ENCODE measurements at places on chromosomes 3 and 15.
A peak's percentile ranks its signal among the peaks of the same experiment; 100 is the strongest.

DNA sequence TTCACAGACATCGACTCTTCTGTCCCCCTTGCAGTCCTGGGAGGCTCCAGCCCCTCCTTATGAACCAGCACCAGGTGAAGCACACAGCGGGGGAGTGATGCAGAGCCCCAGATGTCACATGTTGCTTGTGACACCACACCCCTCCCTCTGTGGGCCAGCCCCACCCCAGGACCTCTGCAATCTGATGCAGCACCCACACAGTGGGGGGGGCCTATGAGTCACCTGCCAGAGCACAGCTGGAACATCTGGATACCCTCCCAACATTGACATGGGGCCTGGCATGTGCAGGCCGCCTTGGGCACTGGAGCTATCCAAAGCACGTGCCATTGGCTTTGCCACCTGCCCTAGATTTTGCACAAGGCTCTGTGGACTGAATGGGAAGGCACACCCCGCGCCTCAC is 70.5 kb downstream of the FEM1B start:
- peak; percentile 13 for DNase-seq

DNA sequence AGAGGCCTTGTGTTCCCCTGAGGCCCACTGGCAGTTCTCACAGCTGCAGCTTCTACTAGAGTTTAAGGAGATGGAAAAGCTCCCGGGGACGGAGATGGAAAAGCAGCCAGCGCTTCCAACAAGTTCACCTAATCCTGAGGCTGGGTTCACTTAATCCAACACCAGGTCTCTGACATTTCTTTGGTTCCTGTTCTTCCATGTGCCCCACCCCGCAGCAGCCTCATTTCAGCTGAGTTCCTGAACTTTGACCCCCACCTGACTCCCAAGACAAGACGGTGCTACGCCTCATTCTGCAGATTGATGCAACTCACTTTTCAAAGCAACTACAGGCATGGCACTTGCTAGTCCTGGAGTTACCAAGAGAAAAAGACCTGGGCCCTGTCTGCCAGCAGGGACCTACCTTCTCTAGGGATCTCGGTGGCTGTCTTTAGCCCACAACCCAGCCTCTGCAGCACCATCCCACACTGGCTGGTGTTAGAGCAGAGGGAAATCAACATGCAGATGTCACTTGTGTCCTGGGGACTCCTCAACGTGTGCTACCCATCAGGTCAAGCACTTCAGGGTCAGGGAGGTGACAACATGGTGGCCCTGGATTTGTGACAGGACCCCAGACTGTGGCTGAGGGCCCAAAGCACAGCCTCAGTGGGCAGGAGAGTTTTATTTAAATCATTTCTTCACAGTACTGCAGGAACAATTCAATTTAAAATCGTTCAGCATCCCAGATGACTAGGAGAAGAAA is 406.1 kb downstream of the VPS13C start:
- no peak for DNase-seq

- no peak for DNase-seq
Measured at GRCh38 chr3:139906418-139906817, 28.6 kb upstream of the CLSTN2 start.

GRCh38 chr3:135598597-135598996 is 366.9 kb upstream of the PPP2R3A start:
- no peak for DNase-seq

DNA sequence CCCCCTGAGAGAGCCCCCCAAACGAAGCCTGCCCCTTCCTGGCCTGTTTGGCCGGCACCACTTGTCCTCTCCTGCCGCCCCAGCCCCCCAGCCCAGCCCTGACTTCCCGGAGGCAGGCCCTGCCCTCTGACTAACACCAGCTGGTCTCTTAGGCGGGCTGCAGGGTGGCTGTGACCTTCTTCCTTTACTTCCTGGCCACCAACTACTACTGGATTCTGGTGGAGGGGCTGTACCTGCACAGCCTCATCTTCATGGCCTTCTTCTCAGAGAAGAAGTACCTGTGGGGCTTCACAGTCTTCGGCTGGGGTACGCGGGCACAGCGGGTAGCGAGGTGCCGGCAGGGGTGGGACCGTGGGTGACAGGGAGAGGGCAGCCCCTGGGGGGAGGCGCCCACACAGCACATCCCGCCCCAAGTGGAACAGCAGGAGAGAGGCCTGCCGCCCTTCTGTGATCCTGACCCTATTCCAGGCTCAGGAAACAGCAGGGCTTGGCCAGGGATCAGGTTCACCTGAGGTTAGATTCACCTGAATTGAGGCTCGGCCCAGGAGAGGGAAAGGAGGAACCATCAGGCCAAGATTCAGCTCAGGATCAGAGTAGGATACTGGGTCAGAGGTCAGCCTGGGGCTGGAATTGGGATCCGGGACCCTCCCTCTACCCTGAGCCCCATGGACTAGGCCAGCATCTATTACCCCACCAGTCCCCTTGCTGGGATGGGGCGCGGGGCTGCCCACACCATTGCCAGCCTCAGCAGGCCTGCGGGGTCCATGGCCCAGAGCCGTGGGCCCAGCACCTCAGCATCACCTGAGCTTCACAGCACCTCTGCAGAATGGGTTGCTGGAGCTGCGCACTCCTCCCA is 21.9 kb downstream of the PTH1R start:
- no peak for DNase-seq

DNA sequence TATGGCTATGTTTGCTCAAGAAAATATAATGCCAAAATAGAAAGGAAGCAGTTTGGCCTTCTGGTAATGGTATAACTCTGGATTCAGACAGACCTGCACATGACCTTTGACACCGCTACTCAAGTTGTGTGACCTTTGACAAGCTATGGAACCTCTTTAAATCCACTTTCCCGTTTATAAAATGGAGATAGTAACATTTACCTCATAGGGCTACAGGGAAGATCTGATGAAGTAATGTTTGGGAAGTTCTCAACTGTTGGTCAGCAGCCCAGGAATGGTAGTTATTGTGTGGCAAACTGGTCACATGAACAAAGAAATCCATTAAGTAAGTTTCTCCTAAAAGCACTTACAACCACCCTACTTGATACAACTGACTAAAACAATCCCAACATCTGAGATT is 95.1 kb upstream of the PHLDB2 start:
- no peak for DNase-seq

DNA sequence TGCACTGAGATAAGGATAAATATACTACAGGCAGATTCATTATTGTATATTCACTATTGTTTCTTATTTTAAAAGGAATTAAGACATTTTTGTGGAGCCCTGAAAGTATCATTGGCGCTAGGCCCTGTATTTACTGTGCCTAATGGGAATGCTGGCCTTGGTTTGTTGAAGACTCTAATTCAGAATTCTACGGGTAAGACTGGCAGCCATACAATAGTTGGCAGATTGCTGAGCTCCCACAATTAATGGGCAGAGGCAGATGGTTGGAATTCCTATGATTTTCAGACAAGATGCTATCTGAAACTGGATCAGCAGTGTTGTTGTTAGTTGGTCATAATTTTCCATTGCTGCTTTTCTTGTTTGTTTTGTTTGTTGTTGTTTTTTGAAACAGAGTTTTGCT is 14.7 kb downstream of the PGBD4 start:
- no peak for DNase-seq

DNA sequence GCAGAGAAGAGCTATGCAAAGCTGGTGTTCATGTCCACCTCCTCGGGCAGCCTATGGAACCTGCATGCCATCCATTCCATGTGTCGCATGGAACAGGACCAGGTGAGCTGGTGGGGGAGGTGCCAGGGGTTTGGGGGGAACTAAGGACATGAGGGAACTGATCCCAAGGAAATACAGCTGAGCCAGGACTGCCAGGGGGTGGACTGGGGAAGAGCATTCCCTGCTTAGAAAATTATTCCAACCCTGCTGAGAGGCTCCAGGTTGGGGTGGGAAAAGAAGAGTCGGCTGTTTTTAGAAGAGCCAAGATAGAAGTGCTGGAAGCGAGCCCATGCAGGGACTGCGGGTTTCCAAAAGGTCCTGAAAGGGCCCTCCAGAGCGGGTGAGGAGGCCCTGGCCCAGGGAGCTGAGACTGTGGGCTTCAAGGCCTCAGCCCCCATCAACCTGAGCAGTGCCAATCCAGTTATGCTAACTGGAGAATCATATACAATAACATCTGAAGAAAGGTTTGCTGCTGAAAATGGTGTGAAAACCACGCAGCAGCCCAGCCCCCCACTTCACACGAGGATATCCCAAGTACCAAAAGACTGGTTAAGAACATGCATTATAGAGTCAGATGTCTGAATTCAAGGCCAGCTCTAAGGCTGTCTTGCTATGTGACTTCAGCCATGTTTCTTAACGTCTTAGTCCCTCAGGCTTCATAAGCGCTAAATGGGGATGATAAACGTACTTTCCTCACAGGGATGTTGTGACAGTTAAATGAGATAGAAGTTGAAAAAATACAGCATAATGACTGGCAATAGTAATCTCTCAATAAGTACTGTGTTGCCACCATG is 7.8 kb downstream of the DISP2 start:
- DNase-seq: no peak

DNA sequence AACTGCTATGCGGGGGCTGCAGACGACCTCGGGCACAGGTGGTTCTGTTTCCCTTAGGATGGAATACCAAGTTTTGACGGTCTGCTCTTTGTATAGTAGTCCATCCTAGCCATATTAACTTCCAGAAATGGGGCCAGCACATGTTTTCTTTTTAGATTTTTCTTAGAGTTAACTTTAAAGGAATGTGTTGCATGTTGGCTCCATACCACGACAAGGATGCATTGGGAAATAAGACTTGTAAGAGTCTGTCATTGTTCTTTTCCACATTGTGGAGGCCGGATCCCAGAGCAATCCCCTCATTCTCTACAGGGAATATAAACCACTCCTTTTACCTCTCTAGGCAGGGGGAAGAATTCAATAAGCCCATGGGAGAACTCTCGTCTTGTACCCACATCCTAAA is 87.1 kb upstream of the PLSCR4 start:
- DNase-seq: no peak

DNA sequence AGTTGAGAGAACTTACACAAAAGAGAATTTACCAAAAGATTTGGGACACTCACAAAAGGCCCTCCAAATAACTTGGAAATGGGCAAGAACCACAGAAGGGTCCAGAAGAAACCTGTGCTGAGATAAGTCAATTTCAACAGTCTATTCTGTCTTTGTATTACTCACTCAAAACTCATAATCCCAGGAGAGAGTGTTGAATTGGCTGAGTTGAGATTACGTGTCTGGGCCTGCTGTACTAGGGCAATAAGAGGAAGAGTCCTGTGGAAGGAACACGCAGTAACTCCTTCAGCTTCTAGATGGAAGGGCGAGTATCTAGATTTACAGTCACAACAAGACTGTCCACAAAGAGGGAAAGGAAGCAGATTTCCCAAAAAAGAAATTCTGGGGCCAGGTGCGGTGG is 42.5 kb upstream of the DYNC1LI1 start:
- DNase-seq: no peak

- DNase-seq: no peak
Measured at GRCh38 chr15:88312941-88313579, 56.5 kb upstream of the NTRK3 start.

- no peak for DNase-seq
Measured at GRCh38 chr15:95929232-95929846, 401.2 kb upstream of the NR2F2 start.

GRCh38 chr3:190671658-190672057 is 157.8 kb downstream of the IL1RAP start:
- no peak for DNase-seq

DNA sequence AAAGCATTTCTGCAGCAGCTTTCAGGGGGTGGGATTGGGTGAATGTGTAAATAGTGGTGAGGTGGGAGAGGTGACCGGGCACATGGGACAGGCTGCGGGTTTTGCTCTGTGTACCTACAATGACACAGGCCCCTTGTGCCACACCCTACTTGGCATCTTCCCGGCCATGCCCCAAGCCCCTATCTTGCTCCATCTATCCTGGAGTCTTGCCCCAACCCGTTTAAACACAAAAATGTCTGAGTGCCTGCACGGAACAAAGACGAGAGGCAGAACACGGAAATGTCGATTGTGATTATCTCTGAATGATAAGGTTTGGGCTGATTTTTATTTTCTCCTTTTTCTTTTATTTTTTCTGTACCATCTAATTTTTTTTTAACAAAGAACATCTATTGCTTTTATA is 46.0 kb upstream of the SLC6A1 start:
- DNase-seq: no peak

DNA sequence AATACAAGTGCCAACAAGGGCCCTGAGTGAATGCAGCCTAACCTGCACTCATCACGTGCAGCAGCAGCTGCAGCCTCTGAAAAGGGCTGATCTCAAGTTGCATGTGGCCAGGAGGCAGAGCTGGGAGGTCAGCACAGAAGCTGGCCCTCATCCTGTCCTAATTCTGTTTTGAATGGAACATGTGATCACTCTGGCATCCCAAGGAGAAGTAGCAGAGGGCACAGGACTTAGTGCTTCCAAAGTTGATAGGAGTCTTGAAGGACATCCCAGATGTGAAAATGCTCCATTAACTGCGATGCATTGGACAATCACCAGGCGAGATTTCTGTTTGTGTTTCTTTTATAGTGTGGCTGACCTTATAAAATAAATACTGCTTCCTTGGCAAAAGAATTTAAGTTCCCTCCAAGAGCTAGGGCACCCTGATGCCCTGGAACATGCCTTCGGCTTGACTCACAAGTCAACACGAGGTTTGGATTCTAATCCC is 31.6 kb upstream of the STAG1 start:
- DNase-seq: no peak

GRCh38 chr3:183493296-183494045 is 62.0 kb downstream of the KLHL6 start:
- DNase-seq: no peak

- no peak for DNase-seq
Measured at GRCh38 chr3:73808862-73809509, 184.2 kb upstream of the PDZRN3 start.
